ENCODE measurements at places on chromosomes 4 and X.

- DNase-seq, result no peak
These were observed 1783.4 kb upstream of the AGA start for GRCh38 chr4:179225594-179225993.

- no peak for DNase-seq
These were observed 167.0 kb downstream of the SMIM20 start for GRCh38 chr4:26080870-26081628.

DNA sequence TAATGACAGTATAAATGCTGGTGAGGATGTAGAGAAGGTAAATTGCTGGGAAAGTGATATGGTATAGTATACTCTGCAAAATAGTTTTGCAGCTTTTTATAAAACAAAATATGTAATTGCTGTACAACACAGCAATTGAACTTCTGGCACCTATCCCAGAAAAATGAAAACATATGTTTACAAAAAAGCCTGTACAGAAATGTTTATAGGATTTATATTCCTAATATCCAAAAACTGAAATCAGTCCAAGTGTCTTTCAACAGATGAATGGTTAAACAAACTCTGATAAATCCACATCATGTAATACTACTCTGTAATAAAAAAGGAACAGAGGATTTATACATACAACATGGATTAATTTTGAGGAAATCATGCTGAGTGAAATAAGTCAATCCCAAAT lies 198.4 kb upstream of the ACTRT1 start:
- no peak for DNase-seq

DNA sequence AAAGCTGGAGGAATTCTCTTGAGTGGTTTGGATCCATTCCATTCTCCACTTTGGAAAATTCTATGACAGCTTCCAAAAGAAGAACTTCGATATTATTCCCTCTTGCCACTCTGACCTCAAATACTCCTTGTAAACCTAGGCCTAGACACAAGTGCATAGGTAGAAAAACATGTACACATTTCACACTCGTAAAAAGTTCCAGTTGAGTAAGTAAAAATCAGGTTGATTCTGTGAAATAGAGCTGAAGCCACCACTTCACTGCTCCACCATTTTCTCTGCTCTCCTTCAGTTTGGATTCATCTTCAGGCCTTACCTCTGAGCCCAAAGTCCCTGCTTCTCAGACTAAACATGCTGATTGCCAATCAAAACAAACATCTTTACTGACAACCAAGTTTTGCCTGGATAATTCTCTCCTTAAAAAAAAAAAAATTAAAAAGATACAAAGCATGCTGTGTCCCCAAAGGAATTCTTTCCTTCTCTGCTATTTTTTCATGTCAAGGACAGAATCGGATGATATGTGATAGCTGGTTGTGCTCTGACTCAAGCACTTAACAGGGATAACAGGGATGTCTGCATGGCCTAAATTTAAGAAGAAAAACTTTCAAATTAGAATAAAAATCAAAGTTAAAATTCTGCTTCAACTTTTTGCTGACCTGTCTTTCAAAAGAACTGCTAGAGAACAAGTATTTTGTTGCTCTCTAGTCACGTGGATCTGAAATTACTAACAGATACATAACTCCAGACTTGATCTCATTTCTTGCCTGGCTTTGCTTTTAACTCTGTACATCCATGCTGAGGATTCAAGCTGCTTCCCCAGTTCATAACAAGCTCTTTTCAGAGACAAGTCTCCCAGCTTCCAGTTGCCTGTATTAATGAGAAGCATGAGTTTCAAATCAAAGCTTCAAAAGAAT lies 420.9 kb upstream of the INTU start:
- no peak for DNase-seq

DNA sequence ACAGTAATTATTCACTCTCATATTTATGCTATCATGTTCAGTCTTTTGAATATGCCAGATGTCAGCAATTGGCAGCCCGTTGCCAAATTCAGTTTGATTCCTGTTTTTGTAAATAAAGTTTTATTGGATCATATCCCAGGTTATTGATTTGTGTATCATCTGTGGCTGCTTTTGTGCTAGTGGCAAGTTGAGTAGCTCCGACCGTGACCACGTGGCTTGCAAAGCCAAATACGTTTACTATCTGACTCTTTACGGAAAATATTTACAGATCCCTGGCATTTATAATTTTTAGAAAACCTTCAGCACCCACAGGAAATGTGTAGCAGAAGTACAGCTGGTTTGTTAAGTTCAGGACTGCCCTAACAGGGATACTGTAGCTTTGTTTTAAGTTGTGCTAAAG lies 67.4 kb downstream of the VCX2 start:
- DNase-seq, result no peak

DNA sequence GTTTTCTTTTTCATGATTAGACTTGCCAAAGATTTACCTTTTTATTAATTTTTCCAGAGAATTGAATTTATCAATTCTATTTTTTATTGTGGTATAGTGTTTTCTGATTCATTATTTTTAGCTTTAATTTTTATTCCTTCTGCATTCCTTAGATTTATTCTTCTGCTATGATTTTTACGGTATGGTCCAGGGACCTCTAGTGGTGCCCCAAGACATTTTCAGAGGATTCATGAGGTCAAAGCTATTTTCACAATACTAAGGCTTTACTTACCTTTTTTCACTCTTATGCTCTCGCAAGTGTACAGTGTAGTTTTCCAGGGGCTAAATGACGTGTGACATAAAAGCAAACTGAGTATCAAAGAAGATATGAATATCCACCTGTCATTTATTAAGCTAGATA lies 8.0 kb downstream of the RADX start:
- no peak for DNase-seq

All from tibial artery (tissue), 4 donors.